Left ventricle myocardium inferior (tissue), 1 donor: ENCODE measurements at places on chromosomes 2 and 18.

DNA sequence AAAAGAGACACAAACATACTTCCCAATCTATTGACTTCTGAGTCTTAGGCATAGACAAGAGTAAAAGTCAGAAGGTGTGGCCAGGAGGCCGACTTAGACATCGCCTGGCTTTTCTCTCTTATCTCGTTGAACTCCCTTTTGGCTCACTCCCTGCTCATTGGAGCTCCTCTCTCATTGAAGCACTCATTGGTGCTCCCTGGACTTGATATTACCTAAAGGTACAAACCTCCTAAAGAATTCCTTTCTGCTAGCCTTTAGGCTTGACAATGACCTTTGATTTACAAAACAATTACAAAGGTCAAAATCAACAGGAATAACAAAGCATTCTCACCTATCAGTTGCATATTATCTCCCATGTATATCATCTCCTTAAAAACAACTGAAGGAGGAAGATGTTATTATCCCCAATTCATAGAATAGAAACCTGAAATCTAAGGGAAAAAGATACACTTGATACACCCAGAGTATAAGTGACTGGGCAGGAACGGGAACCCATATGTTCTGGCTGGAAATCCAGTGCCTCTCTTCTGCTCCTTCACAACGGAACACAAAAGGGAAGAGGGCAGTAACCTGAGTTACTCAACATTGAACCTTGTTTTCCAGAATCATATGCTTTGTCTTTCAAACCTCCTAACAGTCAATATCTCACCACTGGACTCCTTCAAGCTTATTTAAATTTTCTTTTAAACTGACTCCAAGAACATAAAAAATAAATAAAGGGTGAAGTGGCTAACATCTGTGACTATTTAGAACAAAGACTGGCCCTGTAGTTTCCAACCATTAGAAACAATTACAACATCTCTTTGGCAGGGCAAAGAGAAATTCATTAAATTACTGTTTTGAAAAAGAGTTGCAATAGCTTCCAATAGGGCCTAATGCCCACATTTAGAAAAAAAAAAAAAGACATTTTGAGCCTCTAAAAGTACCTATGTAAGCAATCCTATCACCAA lies 1247.9 kb downstream of the LRP1B start:
- DNase-seq: no peak
- no peak overlapping the region for H3K4me3 ChIP-seq
- H3K4me1 ChIP-seq: no peaks in the 10 kb centered on the region
- H3K27ac ChIP-seq: no peak overlapping the region
- no peaks in the 10 kb centered on the region for H3K27me3 ChIP-seq
- H3K36me3 ChIP-seq: no peaks in the 10 kb centered on the region

- H3K36me3 ChIP-seq: no peaks in the 10 kb centered on the region
- H3K27ac ChIP-seq: peak overlapping the region; percentile 91
- H3K27me3 ChIP-seq: no peaks in the 10 kb centered on the region
- H3K4me1 ChIP-seq: peaks cover 97% of the 10 kb centered on the region
- H3K4me3 ChIP-seq: no peak overlapping the region
Observed at GRCh38 chr2:134142341-134142738, 111.5 kb upstream of the MGAT5 start.

GRCh38 chr2:68734688-68735525 lies at the start of gene ARHGAP25:
Gene ARHGAP25, plus strand, starts transcription at chr2:68734811. Its CDS starts 389 bp downstream, at chr2:68735200.
- no peaks in the 10 kb centered on the region for H3K27me3 ChIP-seq
- DNase-seq: no peak
- H3K4me1 ChIP-seq: no peaks in the 10 kb centered on the region

DNA sequence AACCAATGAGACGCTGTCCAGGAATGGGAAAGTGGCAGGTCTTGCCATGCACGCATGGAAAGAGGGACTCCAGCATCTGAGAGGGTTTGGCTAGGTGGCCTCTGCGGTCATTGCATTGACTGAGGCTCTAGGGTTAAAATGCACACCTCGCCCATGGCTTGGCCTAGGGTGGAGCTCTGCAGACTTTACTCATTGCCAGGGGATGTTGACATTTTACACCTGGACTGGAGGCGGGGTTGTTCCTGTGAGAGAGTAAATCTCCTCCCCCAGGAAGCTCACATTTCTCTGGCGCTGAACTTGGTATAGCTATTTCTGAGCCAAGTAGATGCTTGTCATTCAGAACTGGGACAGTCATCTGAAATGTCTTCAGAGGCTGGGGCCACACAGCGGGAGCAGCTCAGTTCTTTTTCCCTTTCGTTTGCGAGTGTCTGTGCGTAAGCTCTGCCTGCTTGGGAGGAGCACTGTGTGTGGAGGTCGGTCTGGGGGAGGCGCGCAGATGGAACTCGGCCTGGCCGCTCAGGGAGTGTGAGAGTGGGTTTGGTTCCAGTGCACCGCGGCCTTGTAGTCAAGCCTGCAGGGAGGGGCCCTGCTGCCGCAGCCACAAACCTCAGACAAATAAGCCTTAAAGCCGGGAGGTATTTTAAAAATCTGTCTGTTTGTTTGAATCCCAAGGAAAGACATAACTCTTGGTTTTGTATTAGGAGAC lies 76.5 kb downstream of the LPIN1 start:
- no peak overlapping the region for H3K4me3 ChIP-seq
- H3K27ac ChIP-seq: no peak overlapping the region

- H3K4me1 ChIP-seq: no peaks in the 10 kb centered on the region
- no peaks in the 10 kb centered on the region for H3K36me3 ChIP-seq
- no peak overlapping the region for H3K4me3 ChIP-seq
- no peak for DNase-seq
Observed at GRCh38 chr18:53701697-53702096, 522.8 kb downstream of the MBD2 start.

- no peak for DNase-seq
- H3K4me3 ChIP-seq: no peak overlapping the region
- H3K27me3 ChIP-seq: peaks cover 30% of the 10 kb centered on the region
- H3K4me1 ChIP-seq: no peaks in the 10 kb centered on the region
- no peaks in the 10 kb centered on the region for H3K36me3 ChIP-seq
- H3K27ac ChIP-seq: no peak overlapping the region
Observed at GRCh38 chr2:68980956-68981355, 6.5 kb downstream of the GKN1 start.

DNA sequence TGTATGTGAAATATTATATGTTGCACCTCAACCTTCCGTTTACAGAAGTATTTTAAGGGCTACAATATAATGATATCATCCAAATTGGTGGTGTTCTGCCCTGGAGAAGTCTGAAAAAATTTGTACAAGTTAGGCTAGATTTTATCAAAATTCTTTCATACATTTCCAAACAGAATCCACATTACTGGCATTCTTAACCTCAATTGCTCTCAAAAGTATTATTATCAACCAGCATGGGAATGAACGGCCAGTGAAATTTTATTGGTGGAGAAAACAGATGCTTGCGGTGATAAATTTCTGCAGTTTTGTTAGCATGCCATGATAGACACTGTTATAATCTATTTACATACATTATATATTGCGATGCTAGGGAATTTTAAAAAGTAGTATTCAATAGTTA lies 88.3 kb upstream of the TFPI start:
- H3K4me1 ChIP-seq: no peaks in the 10 kb centered on the region
- no peak for DNase-seq
- no peak overlapping the region for H3K4me3 ChIP-seq
- H3K27me3 ChIP-seq: no peaks in the 10 kb centered on the region
- H3K36me3 ChIP-seq: no peaks in the 10 kb centered on the region

GRCh38 chr2:129174143-129174542 lies 805.3 kb upstream of the RAB6C start:
- no peaks in the 10 kb centered on the region for H3K4me1 ChIP-seq
- no peaks in the 10 kb centered on the region for H3K36me3 ChIP-seq
- H3K27me3 ChIP-seq: no peaks in the 10 kb centered on the region
- no peak for DNase-seq
- no peak overlapping the region for H3K27ac ChIP-seq
- H3K4me3 ChIP-seq: no peak overlapping the region

DNA sequence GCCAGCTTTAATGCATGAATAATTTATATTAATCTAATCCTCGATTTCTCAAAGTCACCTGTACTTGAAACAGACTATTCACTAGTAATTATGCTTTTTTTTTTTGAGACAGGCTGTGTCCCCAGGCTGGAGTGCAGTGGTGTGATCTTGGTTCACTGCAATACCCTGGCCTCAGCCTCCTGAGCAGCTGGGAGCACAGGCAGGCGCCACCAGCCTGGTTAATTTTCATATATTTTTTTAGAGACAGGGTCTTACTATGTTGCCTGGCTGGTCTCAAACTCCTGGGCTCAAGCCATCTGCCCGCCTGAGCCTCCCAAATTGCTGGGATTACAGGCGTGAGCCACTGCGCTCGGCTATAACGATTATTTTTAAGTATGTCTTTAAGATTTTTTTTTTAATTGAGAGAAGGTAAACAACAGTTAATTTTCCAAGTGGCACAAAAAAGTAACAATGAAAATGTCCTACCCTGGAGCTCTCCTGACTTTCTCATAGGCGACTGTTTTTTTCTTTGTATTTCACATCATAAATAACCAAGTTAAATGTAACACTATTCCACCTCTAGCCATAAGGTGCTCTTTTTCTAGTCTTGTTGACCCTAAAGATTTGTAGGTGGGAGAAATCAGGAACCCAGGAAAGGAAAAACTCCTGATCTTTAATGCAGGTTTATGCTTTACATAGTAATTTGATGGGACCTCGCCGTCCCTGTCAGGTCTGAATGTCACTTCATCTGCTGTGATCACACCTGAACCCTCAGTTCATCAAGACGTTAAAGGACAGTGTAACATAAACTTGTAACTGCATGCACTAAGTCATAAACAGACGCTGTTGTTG lies 1.3 kb upstream of the ANKRD12 start:
- peaks cover 47% of the 10 kb centered on the region for H3K4me1 ChIP-seq
- peaks cover 39% of the 10 kb centered on the region for H3K36me3 ChIP-seq
- no peaks in the 10 kb centered on the region for H3K27me3 ChIP-seq
- H3K27ac ChIP-seq: peak overlapping the region; percentile 99

DNA sequence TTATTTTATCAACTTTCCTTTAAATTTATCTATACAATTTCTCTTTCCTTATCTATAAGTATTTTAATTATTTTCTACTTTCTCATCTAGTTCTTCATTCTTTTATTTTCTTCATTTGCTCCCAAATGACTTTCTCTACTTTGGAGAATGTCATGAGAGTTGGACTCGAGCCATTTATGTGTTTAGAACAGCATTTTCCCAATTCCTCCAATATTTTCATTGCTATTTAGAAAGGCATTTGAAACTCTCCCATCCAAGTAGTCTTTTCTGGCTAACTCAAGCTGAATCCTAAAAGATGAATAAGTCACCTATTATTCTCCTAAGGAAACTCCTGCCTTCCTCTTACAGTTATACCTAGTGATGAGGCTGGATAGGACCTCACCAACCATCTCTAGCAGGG lies 15.8 kb upstream of the FEZ2 start:
- H3K27ac ChIP-seq: no peak overlapping the region
- no peaks in the 10 kb centered on the region for H3K4me1 ChIP-seq
- no peak for DNase-seq
- H3K27me3 ChIP-seq: no peaks in the 10 kb centered on the region
- no peak overlapping the region for H3K4me3 ChIP-seq

- no peak overlapping the region for H3K27ac ChIP-seq
- no peak for DNase-seq
- peaks cover 16% of the 10 kb centered on the region for H3K4me1 ChIP-seq
Observed at GRCh38 chr18:61333746-61334490, 688 bp downstream of the CDH20 start.

DNA sequence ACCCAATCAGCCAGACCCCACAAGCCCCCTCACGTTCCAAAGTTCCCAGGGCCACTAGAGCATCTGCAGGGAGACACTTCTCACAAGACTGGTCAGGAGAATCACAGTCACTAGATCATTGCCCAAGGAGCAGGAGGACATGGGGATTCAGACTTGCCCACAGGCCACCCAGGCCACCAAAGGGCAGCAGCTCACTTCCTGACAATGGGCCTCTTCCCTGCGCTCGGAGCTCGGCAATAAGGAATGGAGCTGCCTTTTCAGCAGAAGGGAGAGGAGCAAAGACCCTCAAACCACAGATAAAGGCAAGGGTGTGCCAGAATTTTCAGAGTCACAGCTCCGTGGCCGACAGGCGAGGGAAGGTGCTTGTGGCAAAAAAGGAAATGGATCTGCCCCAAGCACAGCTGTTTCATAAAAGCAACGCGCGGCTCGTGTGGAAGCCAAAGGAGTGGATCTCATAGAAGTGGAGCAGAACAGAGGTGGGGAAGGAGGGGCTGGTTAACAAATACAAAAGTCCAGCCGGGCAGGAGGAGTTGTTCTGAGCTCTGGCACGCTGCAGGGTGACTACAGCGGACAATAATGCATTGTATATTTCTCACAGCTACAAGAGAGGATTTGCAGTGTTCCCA lies 72.1 kb downstream of the EDAR start:
- no peak for DNase-seq
- H3K36me3 ChIP-seq: no peaks in the 10 kb centered on the region
- H3K27ac ChIP-seq: no peak overlapping the region
- no peaks in the 10 kb centered on the region for H3K4me1 ChIP-seq

- no peaks in the 10 kb centered on the region for H3K36me3 ChIP-seq
- no peaks in the 10 kb centered on the region for H3K27me3 ChIP-seq
- no peak overlapping the region for H3K4me3 ChIP-seq
- DNase-seq: no peak
- peak overlapping the region; percentile 14 for H3K27ac ChIP-seq
Observed at GRCh38 chr2:159053161-159054031, 85.0 kb downstream of the TANC1 start.

DNA sequence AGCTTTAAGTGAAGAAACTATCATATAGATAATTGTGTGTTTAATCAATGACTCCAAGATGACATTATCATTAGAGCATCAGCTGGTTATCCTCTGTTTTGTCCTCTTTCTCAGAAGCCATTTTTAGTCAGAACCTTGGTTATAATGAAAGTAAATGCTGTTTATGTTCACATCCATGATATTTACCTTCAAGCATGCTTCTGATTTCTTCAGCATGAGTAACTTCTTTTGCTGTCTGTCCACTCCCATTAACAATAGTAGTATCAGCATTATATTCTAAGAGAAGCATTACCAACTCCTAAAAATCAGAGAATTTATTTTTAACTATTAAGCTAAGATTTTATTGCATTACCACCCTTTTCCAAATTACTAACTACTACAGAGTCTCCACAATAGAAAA lies 56.3 kb downstream of the OSBPL1A start:
- H3K36me3 ChIP-seq: no peaks in the 10 kb centered on the region
- DNase-seq: no peak
- H3K27me3 ChIP-seq: no peaks in the 10 kb centered on the region
- H3K4me1 ChIP-seq: no peaks in the 10 kb centered on the region
- no peak overlapping the region for H3K27ac ChIP-seq

GRCh38 chr18:62808123-62808522 lies 92.8 kb downstream of the PHLPP1 start:
- DNase-seq: no peak
- no peak overlapping the region for H3K4me3 ChIP-seq
- no peaks in the 10 kb centered on the region for H3K27me3 ChIP-seq
- H3K36me3 ChIP-seq: no peaks in the 10 kb centered on the region

GRCh38 chr2:196316050-196316430 lies 144.7 kb upstream of the STK17B start:
- H3K27ac ChIP-seq: peak overlapping the region; percentile 43
- no peak for DNase-seq
- H3K4me1 ChIP-seq: peaks cover 39% of the 10 kb centered on the region
- H3K4me3 ChIP-seq: no peak overlapping the region
- peaks cover 35% of the 10 kb centered on the region for H3K36me3 ChIP-seq
- no peaks in the 10 kb centered on the region for H3K27me3 ChIP-seq

GRCh38 chr2:73984922-73985307 lies 205 bp downstream of the TET3 start:
- no peaks in the 10 kb centered on the region for H3K27me3 ChIP-seq
- peak; percentile 58 for DNase-seq
- H3K36me3 ChIP-seq: no peaks in the 10 kb centered on the region
- H3K4me1 ChIP-seq: peaks cover 76% of the 10 kb centered on the region

- H3K36me3 ChIP-seq: no peaks in the 10 kb centered on the region
- no peak overlapping the region for H3K4me3 ChIP-seq
- H3K27ac ChIP-seq: no peak overlapping the region
- peaks cover 24% of the 10 kb centered on the region for H3K4me1 ChIP-seq
- H3K27me3 ChIP-seq: peaks cover 5% of the 10 kb centered on the region
Observed at GRCh38 chr2:119428488-119429224, 3.0 kb upstream of the TMEM37 start.
